ENCODE measurements at places on chromosomes 6 and 20. TPM values are rescaled to one million over a fixed set of nuclear protein-coding genes. Genes with fewer than 3 reads are reported as not detected.

TCP1 gene
- total RNA-seq, result 447 TPM

RBL1 gene
- 16.9 TPM for total RNA-seq

CGA gene
- not detected for total RNA-seq

TNFRSF6B gene
- 147 TPM for total RNA-seq

GPSM3 gene
- 1.2 TPM for total RNA-seq

FLRT3 gene
- total RNA-seq, result 1.5 TPM

LST1 gene
- total RNA-seq, result 0.69 TPM

FYN gene
- total RNA-seq, result 18.5 TPM

PDCD2 gene
- total RNA-seq, result 127 TPM

PNPLA1 gene
- 0.10 TPM for total RNA-seq

OR2B6 gene
- 0.25 TPM for total RNA-seq

HSPA1A gene
- 5.0 TPM for total RNA-seq

SEL1L2 gene
- total RNA-seq, result not detected

TAF11 gene
- total RNA-seq, result 23.7 TPM

CAGE1 gene
- 0.20 TPM for total RNA-seq

ZNF391 gene
- 1.1 TPM for total RNA-seq

DNAH8 gene
- total RNA-seq, result not detected

IL17F gene
- not detected for total RNA-seq

CLIC5 gene
- 0.20 TPM for total RNA-seq

FAM162B gene
- total RNA-seq, result not detected

RSPH4A gene
- 0.27 TPM for total RNA-seq

SIGLEC1 gene
- 0.17 TPM for total RNA-seq

TMEM242 gene
- 11.6 TPM for total RNA-seq

ARMC12 gene
- total RNA-seq, result 0.79 TPM

TOMM6 gene
- 292 TPM for total RNA-seq

C4B gene
- total RNA-seq, result 6.3 TPM

RIN2 gene
- total RNA-seq, result 1.5 TPM

PHACTR3 gene
- total RNA-seq, result not detected

MRAP2 gene
- total RNA-seq, result 1.4 TPM

RALY gene
- 119 TPM for total RNA-seq

NHLRC1 gene
- not detected for total RNA-seq

SLC22A1 gene
- 0.86 TPM for total RNA-seq

BTBD9 gene
- 10.9 TPM for total RNA-seq

GRIK2 gene
- 0.64 TPM for total RNA-seq

EBF4 gene
- total RNA-seq, result 11.4 TPM

RUNX2 gene
- total RNA-seq, result 1.1 TPM

NFKBIE gene
- 7.6 TPM for total RNA-seq

Measured in HCT116 (cell line).